ENCODE measurements at places on chromosomes 6 and 20.

DNA sequence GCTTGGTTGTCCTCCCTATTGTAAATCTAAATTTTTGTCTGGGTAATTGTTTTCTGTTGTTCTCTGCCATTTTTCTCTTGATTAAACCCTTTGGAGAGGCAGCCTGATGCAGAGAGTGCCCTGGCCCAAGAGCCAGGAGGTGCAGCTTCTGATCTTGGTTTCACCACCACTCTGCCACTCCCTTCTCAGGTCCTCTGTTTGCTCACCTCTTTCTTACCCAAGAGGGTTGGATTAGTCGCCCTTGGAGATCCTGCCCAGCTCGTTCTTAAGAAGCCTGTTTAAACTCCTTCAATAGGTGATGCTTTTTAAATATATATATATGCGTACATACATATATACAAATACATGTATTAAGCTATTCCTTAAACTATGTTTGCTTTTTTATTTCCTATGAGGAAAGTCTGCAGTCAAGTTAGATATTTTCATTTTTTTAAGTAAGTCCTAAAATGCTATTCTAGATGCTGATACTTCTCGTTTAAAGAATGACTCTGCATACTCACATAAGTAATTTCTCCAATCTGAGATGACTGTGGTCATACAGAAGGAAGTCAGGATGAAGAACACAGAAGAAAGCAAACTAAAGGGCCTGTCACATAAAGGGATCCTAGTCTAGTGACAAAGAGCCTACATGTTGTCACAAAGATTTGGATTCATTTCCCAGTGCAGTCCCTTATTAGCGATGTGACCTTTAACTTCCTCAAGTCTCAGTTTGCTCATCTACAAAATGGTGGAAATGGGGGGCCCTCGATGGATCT, 19.9 kb downstream of the TPD52L1 start:
- no peak overlapping the region for H3K4me3 ChIP-seq
- DNase-seq: no peak
- H3K36me3 ChIP-seq: no peaks in the 10 kb centered on the region

DNA sequence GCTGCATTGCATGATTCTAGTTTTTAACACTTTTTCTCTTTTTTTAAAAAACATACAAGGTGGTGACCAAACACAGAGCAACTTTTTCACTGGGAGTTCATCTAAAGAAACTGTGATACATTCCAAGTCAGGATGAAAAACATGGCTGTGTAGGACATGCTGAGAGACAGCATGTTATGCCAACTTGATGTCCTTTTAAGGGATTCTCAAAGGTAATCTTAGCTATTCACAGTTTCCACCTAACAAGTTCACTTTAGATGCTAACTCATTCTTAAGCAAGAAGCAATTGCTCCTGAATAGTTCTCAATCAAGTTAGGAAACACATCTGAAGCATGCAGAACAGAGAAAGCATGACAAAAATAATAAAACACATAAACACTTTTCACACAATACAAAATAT, 3.3 kb downstream of the ASCC3 start:
- H3K27me3 ChIP-seq: no peaks in the 10 kb centered on the region
- peaks cover 2% of the 10 kb centered on the region for H3K4me1 ChIP-seq
- DNase-seq: no peak
- H3K36me3 ChIP-seq: no peaks in the 10 kb centered on the region
- no peak overlapping the region for H3K27ac ChIP-seq
- no peak overlapping the region for H3K4me3 ChIP-seq

- no peaks in the 10 kb centered on the region for H3K36me3 ChIP-seq
- no peaks in the 10 kb centered on the region for H3K27me3 ChIP-seq
- no peak overlapping the region for H3K27ac ChIP-seq
- H3K4me1 ChIP-seq: no peaks in the 10 kb centered on the region
- H3K4me3 ChIP-seq: no peak overlapping the region
These were observed 170.4 kb downstream of the BCKDHB start for GRCh38 chr6:80276861-80277260.

DNA sequence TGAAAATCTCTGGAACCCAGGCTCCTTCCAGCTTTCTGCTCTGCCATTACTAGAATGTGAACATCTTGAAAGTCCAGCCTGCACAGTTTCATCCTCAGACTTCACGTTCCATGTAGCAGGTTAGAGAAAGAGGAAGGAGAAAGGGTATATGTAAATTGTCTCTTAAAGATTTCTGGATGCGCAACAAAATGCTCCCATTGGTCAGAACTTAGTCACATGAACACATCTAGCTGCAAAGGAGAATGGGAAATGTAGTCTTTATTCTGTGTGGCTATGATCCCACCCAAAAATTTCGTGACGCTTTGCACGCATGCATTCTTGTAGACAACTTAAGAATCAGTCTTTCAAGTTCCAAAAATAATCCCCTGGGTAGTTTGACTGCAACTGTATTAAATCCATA, 46.4 kb upstream of the CHD6 start:
- no peaks in the 10 kb centered on the region for H3K4me1 ChIP-seq
- no peaks in the 10 kb centered on the region for H3K36me3 ChIP-seq
- no peaks in the 10 kb centered on the region for H3K27me3 ChIP-seq
- no peak overlapping the region for H3K27ac ChIP-seq
- H3K4me3 ChIP-seq: no peak overlapping the region

DNA sequence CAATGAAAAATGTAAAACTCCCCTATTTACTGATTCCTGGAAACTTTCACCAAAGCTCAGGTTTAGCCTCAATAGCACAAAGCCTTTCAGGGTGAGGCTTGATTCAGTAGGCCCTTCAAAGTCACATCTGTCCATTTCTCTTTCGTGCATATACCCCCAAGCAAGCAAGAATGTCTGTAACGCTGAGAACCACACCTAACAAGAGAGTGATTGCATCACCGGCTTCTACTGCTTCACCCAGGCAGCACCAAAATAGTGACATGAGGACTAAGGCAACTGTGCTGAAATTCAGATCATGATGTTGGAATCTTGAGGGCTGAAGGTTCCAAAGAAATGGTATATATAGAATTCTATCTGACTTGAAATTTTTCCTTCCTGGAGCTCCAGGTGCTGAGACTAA, 26.1 kb downstream of the CGA start:
- no peak overlapping the region for H3K27ac ChIP-seq
- H3K4me3 ChIP-seq: no peak overlapping the region
- no peak for DNase-seq
- no peaks in the 10 kb centered on the region for H3K4me1 ChIP-seq

DNA sequence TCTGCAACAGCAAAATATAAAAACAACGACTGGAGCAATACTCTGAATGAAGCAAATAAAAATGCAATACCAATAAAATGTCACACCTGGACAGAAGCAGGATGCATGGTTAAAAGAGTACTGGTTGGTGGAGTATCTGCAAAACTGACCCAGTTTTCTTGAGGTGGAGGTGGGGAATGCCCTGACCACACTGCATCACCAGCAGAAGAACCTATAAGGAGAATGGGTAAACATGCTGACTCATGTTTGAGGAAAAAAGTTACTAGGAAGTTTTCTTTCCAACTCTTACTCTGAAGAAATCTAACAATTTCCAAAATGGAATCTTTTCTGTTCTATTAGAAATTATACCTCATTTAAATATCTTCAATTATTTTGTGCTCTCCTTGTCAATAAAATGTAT, 43.6 kb downstream of the REPS1 start:
- H3K27me3 ChIP-seq: no peaks in the 10 kb centered on the region
- DNase-seq: no peak
- no peak overlapping the region for H3K4me3 ChIP-seq
- H3K27ac ChIP-seq: no peak overlapping the region
- H3K36me3 ChIP-seq: peaks cover 2% of the 10 kb centered on the region
- no peaks in the 10 kb centered on the region for H3K4me1 ChIP-seq

GRCh38 chr6:79173378-79173777, 61.1 kb downstream of the HMGN3 start:
- no peak overlapping the region for H3K27ac ChIP-seq
- no peaks in the 10 kb centered on the region for H3K4me1 ChIP-seq
- H3K36me3 ChIP-seq: no peaks in the 10 kb centered on the region
- DNase-seq: no peak
- no peaks in the 10 kb centered on the region for H3K27me3 ChIP-seq

- DNase-seq: no peak
- peaks cover 4% of the 10 kb centered on the region for H3K36me3 ChIP-seq
- no peak overlapping the region for H3K4me3 ChIP-seq
- H3K4me1 ChIP-seq: peaks cover 2% of the 10 kb centered on the region
These were observed 95.5 kb downstream of the ZFP64 start for GRCh38 chr20:52096117-52096516.

- peak; percentile 27 for DNase-seq
- no peak overlapping the region for H3K27ac ChIP-seq
- no peak overlapping the region for H3K4me3 ChIP-seq
- no peaks in the 10 kb centered on the region for H3K27me3 ChIP-seq
These were observed 92.8 kb upstream of the TMEM30A start for GRCh38 chr6:75377386-75377785.

DNA sequence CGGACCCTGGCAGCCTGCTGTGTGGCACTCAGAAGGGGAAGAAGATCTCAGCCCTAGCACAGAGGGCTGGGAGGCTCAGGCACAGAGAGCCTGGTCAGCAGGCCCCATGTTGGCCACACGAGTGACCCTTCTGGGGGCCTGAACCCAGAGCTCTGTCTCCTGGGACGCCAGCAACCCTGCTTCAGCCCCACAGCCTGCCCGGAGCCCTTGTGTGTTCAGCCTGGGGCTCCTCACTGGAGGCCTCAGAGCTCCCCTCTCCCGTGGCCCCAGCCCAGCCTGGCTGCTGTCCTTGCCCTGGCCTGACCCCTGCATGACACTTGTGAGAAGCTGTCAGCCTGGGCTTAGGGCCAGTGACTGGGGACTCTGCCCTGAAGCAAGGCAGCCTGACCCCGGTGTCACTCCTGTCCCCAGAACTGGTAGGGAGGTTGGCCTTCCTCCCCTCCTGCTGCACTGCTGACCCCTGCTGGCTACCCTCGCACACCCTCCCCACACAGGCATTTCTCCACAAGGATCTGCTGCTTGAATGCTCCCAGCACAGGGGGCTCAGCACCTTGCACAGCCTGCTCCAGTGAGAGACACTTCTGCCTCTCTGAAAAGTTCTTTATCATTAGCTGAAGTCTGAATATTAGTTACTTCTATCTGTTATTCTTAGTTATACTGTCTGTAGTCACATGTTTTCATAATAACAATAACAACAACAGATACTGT, 15.4 kb upstream of the IP6K3 start:
- H3K36me3 ChIP-seq: no peaks in the 10 kb centered on the region
- H3K27me3 ChIP-seq: no peaks in the 10 kb centered on the region
- H3K4me1 ChIP-seq: no peaks in the 10 kb centered on the region
- no peak for DNase-seq
- no peak overlapping the region for H3K27ac ChIP-seq

DNA sequence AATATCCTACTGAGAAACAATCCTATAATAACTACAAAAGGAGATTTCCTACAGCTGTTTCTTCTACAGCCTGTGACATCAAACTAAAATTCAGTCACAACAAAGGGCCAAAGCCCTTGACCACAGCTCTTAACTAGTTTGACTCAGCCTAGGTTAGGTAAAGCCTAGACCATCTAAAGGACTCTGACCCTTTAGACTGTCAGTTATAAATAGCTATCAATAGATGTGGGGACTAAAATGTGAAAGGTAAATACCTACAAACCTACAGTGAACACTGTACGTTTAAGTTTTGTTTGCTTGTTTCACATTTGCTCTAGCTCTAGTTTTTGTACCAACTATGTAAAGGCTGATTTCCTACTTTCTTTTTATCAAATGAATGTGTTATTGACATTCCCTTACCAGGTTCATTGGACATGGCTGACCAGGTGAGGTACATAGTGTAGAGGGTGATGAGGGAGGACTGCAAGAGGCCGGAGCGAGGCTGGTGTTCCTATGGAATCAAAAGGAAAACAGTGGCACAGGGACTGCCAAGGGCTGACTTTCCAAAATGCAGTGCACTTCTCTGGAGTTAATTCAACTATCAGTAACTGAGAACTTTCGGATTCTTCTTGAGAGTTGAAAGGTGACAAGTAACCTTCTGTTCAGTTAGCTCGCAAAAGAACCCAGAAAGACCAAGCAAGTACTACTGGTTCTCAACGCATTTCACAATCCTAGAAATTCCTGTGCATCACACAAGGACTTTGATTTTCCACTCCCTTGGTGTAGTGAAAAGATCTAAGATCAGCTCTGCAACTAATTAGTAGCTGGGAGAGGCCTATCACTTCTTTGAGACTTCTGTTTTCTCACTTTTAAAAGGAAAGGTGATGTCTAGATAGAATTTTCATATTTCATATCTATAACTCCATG, 17.2 kb downstream of the SERINC3 start:
- H3K27ac ChIP-seq: no peak overlapping the region
- no peak for DNase-seq
- H3K27me3 ChIP-seq: no peaks in the 10 kb centered on the region
- no peaks in the 10 kb centered on the region for H3K4me1 ChIP-seq
- peaks cover 11% of the 10 kb centered on the region for H3K36me3 ChIP-seq
- no peak overlapping the region for H3K4me3 ChIP-seq

DNA sequence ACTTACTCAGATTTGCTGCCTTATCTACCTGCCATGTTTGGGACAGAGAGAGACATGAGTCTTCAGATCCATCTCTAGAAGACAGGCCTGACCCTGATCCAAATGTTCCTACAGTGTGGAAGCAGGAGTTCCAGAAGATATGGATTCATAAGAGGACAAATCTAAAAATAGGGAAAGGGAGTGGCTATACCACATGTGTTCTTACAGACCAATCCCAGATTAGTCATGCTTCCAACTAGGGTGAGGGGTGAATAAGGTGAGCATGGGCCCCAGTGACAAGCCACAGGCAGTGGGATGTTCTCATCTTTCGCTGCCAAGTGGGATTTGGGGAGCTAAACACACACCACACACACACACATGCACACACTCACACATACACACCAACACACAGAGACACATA, 670.7 kb upstream of the CITED2 start:
- no peaks in the 10 kb centered on the region for H3K27me3 ChIP-seq
- no peak for DNase-seq
- H3K4me3 ChIP-seq: no peak overlapping the region
- H3K36me3 ChIP-seq: no peaks in the 10 kb centered on the region

DNA sequence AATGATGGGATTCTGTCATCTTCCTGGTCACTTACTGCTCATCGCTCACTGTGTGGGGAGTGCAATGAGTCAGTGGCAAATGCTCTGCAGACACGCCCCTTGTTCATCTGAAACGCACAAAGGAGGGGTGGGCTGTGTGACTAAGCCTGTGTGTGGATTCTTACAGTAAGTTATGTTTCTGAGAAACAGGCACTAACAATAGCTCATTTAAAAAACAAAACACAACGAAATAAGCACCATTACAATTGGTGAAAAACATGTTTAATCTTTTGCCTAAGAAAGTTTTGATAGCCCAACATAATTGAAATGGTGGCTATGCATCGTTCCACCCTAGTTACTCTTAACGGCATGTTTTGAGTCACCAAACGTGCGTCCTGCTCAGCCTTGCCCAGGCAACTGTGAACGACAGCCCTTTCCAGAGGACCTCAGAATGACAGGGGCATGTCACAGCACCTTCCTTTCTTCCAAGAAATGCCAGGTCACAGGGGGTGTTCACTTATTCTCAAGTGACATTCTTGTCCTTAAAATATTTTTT, 118.4 kb upstream of the SGK1 start:
- no peaks in the 10 kb centered on the region for H3K36me3 ChIP-seq
- no peaks in the 10 kb centered on the region for H3K27me3 ChIP-seq
- no peak overlapping the region for H3K27ac ChIP-seq
- DNase-seq: no peak

Measured in iPS DF 6.9 (cell line).